AG09319 (cell line): ENCODE measurements at places on chromosomes 7 and 10.

- DNase-seq, result peak; percentile 1
Measured at GRCh38 chr7:37495574-37496184, 47.0 kb upstream of the ELMO1 start.

GRCh38 chr10:120818301-120818700 is 32.9 kb upstream of the WDR11 start:
- no peak for DNase-seq

GRCh38 chr7:113790025-113790424 is 128.8 kb downstream of the PPP1R3A start:
- DNase-seq, result no peak

- DNase-seq, result no peak
Measured at GRCh38 chr7:149099058-149099457, 8.5 kb upstream of the ZNF786 start.

DNA sequence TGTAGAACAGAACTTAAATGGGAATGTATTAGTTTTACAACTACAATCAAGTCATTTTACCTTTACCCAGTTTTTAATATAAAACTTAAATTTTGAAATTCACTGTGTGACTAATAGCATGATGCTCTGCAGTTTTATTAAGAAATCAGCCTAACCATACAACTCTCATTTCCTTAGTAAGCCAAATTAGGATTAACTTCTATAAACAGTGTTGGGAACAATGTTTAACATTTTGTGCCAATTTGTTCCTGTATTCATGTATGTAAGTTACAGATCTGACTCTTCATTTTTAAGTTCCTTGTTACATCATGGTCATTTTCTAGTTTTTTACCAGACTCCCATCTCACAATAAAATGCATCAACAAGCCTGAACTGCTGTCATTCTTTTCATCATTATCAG is 209.8 kb downstream of the ZEB1 start:
- peak; percentile 15 for DNase-seq

- DNase-seq, result no peak
Measured at GRCh38 chr7:47992446-47992845, 13.0 kb upstream of the HUS1 start.

DNA sequence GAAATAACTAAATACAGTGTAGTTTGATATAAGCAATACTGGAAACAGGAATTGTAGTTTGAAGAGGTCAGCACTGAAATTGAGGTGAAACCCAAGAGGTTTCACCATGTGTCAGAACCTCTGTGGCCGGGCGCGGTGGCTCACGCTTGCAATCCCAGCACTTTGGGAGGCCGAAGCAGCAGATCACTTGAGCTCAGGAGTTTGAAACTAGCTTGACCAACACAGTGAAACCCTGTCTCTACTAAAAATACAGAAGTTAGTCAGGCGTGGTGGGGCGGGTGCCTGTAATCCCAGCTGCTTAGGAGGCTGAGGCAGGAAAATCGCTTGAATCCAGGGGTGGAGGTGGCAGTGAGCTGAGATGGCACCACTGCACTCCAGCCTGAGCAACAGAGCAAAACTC is 13.7 kb downstream of the AHCYL2 start:
- DNase-seq, result no peak

GRCh38 chr10:61159253-61159652 is 215.3 kb upstream of the RHOBTB1 start:
- DNase-seq, result no peak

GRCh38 chr10:25562547-25562946 is 371.5 kb upstream of the MYO3A start:
- DNase-seq, result no peak

DNA sequence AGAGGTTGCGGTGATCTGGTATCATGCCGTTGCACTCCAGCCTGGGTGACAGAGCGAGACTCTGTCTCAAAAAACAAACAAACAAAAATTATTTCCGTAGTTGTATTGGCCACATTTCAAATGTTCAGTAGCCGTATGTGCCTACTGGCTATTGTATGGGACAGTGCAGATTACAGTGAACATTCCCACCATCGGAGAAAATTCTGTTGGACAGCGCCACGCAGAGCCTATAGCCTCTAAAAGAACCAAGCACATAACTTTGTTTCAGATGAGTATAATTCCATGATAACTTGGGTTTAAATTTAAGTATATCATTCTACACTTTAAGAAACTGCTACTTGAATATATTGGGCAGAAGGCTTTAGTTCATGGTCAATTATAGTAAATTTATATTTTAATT is 5.4 kb downstream of the TMEM178B start:
- no peak for DNase-seq

- no peak for DNase-seq
Measured at GRCh38 chr10:17062009-17062408, 67.6 kb downstream of the CUBN start.

DNA sequence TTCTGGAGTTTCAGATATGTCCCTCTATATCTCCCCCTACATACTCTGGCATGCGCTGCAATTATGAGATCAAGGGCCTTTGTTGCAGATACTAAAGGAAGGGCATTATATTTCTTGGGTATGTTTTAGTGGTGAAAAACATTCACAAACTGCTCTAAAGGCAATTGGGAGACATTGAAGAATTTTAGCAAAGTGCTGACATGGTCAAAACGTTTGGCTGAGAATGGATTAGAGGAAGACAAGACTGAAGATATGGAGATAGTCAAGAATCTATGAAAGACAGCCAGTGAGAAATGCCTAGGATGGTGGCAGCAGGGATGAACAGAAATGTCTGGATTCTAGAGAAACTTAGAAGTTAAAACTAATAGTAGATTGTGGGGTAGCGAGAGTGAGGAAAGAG is 104.5 kb upstream of the CABCOCO1 start:
- no peak for DNase-seq

DNA sequence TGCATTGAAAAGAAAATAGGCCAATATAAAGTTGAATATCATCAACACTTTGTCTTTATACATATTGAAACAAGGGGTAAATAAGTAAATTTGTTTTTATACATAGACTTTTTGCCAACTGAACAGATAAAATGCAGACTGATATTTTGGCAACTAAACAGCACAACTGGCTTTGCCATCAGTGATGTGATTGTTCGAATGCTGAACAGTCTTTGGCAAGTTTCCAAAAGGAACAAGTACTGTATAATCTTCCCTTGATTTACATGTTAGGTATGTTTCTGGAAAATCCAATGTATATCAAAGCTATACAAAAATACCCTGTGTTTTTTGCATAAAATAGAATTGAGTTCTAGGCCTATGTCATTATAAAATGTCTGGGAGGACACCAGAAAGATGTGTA is 18.2 kb upstream of the ANKRD1 start:
- no peak for DNase-seq

GRCh38 chr7:30140456-30140855 is 5.7 kb downstream of the MTURN start:
- DNase-seq, result no peak
